GM12864 (cell line): ENCODE measurements at places on chromosomes 4 and X.
A peak's percentile ranks its signal among the peaks of the same experiment; 100 is the strongest.

DNA sequence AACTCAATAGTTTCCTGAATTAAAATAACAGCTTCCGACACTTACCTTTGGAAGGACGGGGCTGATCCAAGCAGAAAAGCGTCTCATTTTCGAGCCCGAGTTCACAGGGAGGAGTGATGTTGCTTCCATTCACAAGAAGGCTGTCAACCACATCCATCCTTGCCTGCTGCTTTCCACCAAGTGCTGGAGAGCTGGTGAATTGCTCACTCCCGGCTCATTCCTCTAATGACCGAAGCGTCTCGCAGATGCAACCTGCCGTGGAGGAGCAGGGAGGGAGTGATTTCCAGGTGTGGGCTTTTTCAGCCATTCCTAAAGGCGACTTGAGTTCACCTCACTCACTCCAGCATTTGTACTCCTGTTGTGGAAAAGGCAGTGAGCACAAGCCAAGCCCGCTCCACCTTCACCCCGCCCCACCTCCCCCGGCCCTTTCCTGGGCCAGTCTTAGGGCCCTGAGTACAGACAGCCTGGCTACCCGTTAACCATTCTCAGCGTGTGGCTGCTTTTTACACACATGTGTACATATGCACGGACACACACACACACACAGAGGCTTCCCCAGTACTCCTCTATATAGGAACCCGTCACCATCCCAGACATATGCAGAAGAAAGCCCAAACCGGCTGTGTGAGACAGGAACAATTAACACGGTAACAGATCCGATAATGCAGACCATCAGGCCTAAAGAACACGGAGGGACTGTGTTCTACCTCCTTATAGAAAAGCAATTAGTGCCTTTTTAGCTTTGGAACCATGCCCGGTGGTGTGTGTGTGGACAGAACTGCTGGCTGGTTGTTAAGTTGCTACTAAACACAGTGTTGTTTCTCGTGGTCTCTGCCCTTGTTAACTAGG is at the start of gene CCKAR:
Gene CCKAR (minus strand): TSS at position 374 of the 849 bp plus-strand sequence. CDS start 217 bp downstream, at position 157.
- DNase-seq: no peak

DNA sequence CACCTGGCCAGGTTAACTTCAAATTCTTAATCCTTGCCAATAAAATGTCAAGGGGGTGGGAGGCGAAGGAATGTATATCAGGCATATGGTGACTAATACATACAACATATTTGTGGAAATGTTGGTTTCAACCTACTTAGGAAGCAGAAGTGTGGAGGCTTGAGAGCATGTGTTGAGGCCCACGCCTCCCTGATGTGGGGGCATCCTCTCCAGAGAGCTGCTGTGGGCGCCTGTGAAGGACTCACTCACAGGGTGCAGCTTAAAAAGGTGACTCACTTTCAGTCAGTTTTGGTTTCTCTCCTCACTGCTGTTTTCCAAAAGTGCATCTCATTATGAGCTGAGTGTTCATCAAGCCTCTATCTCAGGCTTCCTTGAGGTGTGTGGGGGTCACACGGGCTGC is 27.5 kb downstream of the LNX1 start:
- peak; percentile 13 for DNase-seq

- no peak for DNase-seq
Observed at GRCh38 chr4:7073526-7074390, 5.9 kb upstream of the GRPEL1 start.

DNA sequence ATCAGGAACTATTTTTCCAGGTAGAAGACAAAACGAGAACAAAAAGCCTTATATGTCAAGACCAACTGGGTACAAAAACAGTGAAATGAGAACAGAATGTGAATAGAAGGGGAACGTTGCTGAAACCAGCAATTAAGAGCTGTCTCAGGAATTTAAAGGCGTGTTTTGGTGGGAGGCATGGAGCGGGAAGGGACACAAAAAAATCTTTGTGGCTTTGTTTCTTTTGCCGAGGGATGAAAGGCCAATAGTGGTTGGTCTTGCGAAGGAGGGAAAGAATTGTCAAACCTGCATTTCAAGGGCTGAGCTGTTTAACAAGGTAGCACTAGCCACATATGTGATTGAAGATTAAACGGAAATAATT is 103.8 kb downstream of the USP46 start:
- DNase-seq: no peak

- DNase-seq: no peak
Observed at GRCh38 chr4:13007802-13008470, 476.2 kb downstream of the RAB28 start.
